NCI-H460 (cell line): ENCODE measurements at places on chromosomes 1 and 21. TPM values are rescaled to one million over a fixed set of nuclear protein-coding genes. Genes with fewer than 3 reads are reported as not detected.

- DNase-seq = no peak
These were observed 28.7 kb upstream of the PWP2 start for GRCh38 chr21:44078411-44078981.

The CITED4 gene
- 71.1 and 106 TPM in 2 replicates for total RNA-seq

- DNase-seq = no peak
These were observed 29.9 kb upstream of the PKP1 start for GRCh38 chr1:201253411-201253810.

DNA sequence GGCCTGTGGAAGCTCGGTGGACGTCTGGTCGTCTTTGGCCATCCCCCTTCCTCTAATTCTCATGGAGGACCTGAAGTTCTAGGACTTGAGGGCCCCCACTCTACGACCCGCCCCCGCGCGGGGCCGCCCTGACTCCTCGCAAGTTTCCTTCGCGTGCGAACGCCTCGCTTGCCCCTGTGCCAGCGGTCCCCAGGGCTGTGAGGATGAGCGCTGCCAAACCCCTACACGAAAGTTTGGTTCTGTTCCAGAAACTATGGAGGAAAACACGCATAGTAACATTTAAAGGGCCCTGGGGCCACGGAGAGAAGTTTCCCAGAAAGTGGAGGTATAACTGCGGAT, 304 bp upstream of the GNG12 start:
- no peak for DNase-seq

- no peak for DNase-seq
These were observed 36.1 kb downstream of the COL6A1 start for GRCh38 chr21:46017695-46018094.

DNA sequence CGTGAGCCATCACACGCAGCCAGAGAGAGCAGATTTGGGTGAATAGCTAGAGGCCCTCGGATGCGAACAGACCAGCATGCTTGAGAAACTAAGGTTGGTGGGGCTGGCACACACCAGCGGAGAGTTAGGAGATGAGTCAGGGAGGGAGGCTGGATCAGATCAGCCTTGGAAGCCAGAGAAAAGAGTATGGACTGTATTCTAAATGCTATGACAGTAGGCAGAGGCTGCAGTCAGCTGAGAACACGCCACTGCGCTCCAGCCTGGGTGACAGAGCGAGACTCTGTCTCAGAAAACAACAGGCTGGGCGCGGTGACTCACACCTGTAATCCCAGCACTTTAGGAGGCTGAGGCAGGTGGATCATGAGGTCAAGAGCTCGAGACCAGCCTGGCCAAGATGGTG, 4.0 kb upstream of the PLEKHM2 start:
- DNase-seq = no peak

DNA sequence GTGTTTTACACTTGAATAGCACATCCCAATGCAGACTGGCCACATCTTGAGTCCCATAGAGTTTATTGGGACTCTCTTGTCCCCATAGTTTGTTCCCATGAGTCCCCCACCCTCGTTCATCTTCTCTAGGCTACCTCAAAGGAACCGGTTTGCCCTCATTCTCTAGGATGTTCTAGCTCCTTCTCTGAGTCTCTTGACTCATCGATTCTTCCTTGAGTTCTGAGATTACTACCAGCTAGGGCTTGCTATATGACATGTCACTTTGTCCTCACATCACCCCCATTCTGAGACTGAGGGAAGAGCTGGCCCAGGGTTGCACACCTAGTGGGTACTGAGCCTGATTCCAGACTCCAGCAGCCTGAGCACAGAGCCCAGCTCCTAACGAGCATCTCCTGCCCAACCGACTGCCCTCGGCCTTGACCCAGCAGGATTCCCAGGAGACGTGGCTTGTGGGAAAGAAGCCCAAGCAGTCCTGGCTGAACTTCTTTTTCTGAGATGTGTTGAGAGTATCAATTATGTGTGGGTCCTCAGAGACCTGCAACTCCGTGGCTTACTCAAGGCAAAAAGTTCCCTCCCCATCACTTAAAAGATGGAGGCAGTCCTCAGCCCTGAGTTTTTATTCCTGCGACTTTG, 42.0 kb downstream of the TMEM51 start:
- no peak for DNase-seq

DNA sequence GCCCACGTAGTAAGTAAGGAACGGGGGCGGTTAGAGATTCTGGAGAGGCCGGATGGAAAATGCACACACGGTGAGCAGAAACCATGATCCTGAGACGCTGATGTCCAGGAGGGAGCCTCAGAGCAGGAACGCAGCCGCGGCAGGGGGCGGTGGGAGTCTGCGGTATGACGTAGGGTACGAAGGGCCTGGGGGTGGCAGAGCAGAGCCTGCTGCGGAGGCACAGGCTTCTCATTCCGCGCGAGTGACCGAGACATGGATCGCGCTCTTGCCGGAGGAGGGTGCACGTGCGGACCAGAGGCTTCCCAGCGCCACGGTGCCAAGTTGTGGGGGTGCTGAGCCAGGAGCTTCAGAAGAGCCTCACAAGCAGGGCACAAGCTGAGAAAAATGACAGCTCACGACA, 176.2 kb downstream of the KIF26B start:
- DNase-seq = no peak

GRCh38 chr1:46804027-46804889, 5.4 kb downstream of the CYP4B1 start:
- DNase-seq = no peak

The TACSTD2 gene
- not detected in 2 replicates for total RNA-seq

The AKNAD1 gene
- 0.75 and 1.5 TPM in 2 replicates for total RNA-seq

DNA sequence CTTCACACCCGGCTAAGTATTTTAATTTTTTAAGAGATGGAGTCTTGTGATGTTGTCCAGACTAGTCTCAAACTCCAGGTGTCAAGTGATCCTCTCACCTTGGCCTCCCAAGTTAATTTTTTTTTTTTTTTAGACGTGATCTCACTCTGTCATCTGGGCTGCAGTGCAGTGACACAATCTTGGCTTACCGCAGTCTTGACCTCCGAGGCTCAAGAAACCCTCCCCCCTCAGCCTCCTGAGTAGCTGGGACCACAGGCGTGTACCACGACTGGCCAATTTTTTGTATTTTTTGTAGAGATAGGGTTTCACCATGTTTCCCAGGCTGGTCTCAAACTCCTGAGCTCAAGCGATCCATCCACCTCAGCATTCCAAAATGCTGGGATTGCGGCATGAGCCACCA, 11.7 kb upstream of the IFNLR1 start:
- no peak for DNase-seq

- no peak for DNase-seq
These were observed 23.2 kb downstream of the PMVK start for GRCh38 chr1:154913273-154913672.

DNA sequence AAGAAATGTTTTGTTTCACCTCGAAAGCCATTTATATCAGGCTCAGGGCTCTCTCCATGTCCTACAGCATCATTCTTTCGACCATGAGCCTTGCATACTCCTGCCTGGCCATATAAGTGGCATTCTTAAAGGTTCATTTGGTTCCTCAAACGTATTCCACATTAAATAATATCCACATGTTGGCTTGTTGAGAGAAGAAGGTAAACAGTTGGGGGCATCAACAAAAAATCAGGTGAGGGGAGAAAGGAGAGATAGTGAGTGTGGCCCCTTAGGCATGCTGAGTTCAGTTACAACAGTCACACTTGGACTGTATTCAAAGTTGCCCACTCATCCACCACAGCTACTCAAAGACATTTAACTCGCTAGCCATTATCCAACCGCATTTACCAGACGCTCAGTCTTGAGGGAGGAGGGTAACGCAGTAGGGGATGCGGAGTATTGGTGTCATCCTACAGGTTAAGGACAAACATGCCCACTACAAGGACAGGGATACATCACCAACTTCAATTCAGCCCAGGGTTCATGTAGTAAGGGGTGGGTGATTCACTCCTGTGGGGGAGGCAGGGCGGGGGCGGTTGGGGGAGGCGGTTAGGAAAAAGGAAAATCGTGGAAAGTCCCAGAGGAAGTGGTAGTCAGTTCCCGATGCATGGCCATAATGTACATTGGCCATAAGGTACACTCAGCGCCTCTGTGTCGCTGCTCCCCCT, 1.4 kb downstream of the ZNF697 start:
- no peak for DNase-seq
